ENCODE measurements at places on chromosomes 13 and 19.
A peak's percentile ranks its signal among the peaks of the same experiment; 100 is the strongest.

- no peak for DNase-seq
These were observed 68.3 kb downstream of the CEBPG start for GRCh38 chr19:33441828-33442227.

DNA sequence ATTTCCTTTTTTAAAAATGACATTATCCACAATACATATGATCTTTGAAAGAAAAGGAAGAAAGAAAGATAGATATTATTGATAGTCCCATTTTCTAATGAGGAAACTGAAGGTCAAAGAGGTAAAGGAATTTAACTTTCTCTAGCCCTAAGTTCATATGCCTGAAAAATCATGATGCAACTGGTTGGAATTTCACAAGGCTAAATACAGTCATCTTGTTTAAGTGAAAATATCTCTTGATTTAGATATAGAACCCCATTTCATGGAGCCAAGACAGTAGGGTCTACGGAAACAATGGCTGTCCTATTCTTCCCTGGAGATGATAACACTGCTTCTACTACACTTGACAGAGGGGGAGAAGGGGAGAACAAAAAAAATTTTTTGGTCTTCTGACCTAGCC lies 366.2 kb downstream of the DNAJC15 start:
- DNase-seq: no peak

DNA sequence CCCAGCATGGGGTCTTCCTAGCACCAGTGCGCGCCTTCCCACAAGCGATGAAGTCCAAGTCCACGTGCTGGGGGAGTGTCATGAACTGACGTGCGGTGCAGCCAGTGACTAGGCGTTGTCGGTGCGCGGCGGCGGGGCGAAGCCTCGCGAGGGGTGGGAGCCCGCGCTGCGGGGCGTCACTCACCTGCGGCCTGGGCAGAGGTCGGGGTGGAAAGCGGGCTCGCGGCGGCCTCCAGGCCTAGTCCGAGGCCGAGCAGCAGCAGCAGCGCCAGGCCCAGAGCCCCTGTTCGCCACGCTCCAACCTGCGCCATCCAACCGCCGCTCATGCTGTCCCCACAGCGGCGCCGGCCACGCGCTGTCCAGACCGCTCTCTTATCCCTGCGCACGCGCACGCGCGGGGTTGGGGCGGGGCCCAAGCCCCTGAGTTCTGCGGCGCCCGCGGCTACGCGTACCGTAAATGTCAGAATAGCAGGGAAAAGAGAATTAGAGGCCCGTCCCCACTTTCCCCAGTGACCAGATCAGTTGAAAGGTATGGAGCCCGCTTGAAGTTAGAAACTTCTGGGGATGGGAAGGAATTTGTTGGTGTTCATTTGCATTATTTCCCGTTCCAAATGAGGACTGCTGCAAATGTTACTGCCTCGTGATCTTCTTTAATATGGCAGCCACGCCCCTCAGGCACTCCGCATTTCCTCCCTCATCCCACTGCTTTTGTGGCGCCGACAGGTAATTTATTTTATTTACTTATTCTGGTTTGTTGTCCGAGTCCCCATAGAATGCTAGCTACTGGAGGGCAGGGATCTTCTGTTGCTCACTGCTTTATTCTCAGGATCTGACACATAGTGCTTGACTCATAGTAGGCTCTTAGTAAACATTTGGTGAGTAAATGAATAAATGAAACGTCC lies at the start of gene CD320:
TSS of gene CD320 (minus strand) at position 394 of the 902 bp plus-strand sequence. CDS start at position 326, 68 bp downstream.
- peak; percentile 78 for DNase-seq

- DNase-seq: no peak
These were observed 178.9 kb downstream of the ITGBL1 start for GRCh38 chr13:101631395-101631794.

GRCh38 chr13:78168981-78169380 lies 250.3 kb upstream of the EDNRB start:
- no peak for DNase-seq

DNA sequence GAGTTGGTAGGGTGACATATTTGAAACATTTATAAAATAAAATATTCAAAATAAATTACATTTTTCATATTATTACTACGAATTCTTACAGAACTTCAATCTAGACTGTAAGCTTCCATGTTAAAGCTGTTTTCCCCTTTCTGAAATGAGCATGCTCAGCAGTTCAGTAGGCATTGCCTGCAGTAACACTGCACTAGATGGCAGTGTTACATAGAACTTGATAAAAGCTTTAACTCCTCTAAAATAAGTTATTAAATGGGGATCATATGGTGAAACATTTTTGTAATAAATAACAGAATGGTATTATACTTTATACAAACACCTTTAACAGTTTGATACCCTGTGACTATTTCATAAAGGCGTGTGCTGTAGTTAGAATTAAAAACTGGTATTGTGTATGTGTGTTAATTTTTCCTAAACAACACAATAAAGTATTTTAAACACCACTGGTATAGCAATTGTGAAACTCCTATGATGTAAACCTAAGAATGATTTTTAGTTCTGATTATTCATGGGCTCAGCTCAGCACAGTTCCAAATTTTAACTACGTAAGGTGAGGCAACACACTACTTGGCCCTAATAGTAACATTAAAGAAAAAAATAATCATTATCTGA lies 11.6 kb upstream of the GPR18 start:
- DNase-seq: no peak

GRCh38 chr13:62997696-62998095 lies 1582.0 kb upstream of the PCDH20 start:
- DNase-seq: no peak

DNA sequence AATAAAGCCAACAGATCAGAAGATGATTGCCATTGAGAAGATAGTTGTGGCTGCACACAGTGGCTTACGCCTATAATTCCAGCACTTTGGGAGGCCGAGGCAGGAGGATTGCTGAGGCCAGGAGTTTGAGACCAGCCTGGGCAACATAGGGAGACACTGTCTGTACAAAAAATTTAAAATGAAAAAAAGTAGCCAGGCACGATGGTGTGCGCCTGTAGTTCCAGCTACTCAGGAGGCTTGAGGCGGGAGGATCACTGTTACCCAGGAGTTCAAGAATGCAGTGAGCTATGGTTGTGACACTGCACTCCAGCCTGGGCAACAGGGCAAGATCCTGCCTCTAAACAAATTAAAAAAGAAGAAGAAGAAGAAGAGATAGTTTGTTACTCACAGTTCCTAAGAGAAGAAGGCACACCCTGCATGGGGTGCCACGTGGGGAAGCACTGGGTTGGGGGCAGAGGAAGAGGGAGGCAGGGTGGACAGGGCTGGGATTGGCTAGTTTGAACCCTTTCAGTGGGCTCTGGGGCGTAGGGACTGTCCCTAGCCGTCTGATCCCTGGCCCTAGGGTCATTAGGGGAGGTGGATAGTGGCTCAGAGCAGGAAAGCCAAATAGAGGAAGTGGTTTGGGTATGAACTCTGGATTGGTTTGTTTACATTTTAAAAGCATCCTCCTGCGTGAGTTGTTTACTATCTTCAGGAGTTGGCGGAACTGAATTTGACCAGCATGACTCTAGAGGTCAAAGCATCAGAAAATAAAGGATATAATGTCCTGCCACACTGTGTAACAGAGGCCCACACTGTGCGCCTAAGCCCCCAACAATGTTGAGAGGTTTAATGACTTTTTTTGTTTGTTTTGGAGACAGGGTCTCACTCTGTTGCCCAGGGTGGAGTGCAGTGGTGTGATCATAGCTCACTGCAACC lies 60.5 kb upstream of the MEDAG start:
- DNase-seq: no peak

GRCh38 chr19:33948651-33949335 lies 152.1 kb downstream of the KCTD15 start:
- no peak for DNase-seq

DNA sequence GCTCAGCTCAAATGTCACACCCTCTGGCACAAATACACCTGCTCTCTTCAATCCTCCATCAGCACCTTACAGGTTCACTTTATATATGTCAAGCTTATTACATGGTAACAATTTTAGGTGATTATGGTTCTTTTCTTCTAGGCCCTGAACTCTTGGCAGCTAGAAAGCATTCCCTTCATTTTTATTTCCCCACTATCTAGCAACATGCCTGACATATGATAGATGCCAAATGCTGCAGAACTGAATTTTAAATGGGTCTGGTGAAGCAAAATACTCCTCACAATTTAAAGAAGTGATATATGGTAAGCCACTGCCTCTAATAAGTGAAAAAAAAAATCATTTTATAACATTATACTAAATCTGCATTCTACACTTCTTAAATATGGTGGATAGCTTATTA lies 95.2 kb downstream of the USP12 start:
- DNase-seq: no peak

DNA sequence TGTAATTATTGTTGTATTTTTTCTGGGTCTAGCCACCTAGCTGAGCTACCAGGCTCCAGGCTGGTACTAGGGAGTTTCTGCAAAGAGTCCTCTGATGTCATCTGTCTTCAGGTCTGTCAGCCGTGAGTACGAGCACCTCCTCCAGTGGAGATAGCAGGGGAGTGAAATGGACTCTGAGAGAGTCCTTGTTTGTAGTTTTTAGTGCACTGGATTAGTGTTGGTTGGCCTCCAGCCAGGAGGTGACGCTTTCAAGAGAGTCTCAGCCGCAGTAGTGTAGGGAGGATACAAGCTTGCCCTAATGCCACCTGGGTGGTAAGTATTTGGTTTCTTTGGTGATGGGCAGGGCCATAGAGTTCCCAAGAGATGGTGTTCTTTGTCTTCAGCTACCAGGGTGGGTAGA lies 384.8 kb downstream of the SLC7A1 start:
- no peak for DNase-seq

- DNase-seq: no peak
These were observed 28.7 kb downstream of the TMEM255B start for GRCh38 chr13:113787694-113788093.

GRCh38 chr19:33403221-33403972 lies 29.9 kb downstream of the CEBPG start:
- DNase-seq: no peak

DNA sequence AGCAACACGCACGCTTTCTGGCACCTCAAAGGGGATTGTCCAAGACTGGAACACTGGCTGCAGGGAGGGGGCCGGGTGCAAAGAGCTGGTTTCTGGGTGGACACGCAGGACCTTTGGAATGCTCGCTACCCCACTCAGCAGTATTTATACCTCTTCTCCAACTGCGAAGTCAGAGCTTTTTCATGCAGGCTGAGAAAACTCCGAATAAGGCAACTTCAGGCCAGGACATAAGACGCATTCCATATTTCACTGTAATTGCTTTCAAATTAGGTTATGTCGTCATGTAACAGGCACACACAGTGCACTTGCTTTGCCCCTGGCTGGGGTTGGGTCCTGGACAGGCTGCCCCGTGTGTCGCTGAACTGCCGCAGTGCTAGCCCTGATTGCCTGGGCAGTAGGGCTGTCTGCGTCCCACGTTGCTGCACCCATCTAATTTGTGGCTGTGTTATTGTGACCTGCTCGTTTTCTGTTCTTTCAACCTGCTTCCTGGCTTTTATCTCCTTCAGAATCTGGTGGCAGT lies 44.5 kb downstream of the ACTN4 start:
- no peak for DNase-seq

- no peak for DNase-seq
These were observed 29.8 kb downstream of the NFIX start for GRCh38 chr19:13024951-13025697.

- DNase-seq: no peak
These were observed 648.0 kb downstream of the DACH1 start for GRCh38 chr13:71218960-71219359.

Data from progenitor cell of endocrine pancreas (in vitro differentiated cells).